ENCODE measurements at places on chromosomes 5 and 9.

DNA sequence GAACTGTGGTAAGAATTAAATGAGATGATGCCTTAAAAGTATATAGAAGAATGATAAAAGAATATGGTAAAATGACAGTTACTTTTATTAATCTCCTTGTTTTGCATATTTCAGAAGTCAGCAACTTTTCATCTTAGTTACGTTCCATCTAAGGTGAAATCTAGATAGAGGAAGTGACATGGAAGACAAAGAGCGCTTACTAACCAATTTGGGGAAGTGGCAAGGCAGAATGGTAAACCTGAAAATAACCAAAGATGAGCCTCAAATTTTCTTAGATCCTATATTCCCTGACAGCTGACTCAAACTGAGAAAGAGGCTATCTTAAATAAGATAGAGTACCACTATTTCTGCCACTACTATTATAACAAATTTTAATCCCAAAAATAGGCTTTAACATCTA is 52.5 kb downstream of the FGF10 start:
- DNase-seq, result no peak

- no peak for DNase-seq
These were observed 225.8 kb downstream of the MLLT3 start for GRCh38 chr9:20396509-20396908.

DNA sequence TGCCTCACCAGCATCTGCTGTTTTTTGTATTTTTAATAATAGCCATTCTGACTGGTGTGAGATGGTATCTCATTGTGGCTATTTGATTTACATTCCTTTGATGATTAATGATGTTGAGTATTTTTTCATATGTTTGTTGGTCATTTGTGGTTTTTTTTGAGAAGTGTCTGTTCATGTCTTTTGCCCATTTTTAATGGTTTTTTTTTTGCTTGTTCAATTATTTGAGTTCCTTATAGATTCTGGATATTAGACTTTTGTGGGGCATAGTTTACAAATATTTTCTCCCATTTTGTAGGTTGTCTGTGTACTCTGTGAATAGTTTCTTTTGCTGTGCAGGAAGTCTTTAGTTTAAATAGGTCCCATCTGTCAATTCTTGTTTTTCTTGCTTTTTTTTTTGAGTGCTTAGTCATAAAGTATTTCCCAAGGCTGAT is 148.1 kb downstream of the NPR3 start:
- no peak for DNase-seq

DNA sequence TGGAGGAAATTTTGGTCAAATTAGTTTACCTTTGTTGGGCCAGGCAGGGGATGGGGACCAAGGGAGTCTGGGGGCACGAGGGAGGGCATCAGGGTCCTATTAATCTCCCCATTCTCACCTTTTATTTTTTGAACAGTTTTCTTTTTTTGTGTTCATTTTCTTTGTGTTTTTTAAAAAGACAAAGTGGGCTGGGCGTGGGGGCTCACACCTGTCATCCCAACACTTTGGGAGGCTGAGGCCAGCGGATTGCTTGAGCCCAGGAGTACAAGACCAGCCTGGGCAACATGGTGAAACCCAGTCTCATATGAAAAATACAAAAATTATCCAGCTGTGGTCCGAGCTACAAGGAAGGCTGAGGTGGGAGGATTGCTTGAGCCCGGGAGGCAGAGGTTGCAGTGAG is 103.7 kb downstream of the WNK2 start:
- DNase-seq, result no peak
